Activated CD8-positive, alpha-beta T cell treated with anti-CD3 and anti-CD28 coated beads for 36 hours (primary cell): ENCODE measurements at places on chromosomes 7 and 10.

DNA sequence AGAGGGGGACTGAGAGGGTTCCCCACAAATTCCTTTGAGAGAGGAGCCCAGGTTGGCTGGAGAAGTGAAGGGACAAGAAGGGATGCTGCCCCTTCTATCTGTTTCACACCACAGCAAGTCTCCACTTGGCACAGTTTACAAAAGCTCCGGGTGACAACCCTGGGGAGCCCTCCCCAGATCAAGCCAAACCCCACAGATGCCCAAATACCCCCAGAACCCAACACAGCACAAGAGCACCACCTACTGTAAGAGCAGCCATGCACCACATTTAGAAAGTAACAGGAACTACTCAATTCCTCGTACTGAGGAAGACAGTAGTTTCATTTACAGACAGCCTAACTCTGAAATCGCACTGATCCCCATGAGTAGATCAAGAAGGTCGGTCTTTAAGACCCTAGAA is 67.8 kb upstream of the ATP6V0A4 start:
- DNase-seq, result peak; percentile 55

GRCh38 chr7:100682228-100682741 is 8.7 kb downstream of the GNB2 start:
- DNase-seq, result peak; percentile 24

- DNase-seq, result no peak
These were observed 166.9 kb downstream of the GLI3 start for GRCh38 chr7:42070068-42070467.

GRCh38 chr7:74417419-74417971 is 36.2 kb upstream of the GTF2IRD1 start:
- DNase-seq, result peak; percentile 62

GRCh38 chr7:101538596-101539459 is 90.3 kb downstream of the MYL10 start:
- DNase-seq, result peak; percentile 78

- DNase-seq, result no peak
These were observed 501.0 kb upstream of the GALNT17 start for GRCh38 chr7:70630818-70631457.

GRCh38 chr7:100722480-100723212 is 2.4 kb downstream of the EPO start:
- no peak for DNase-seq

- peak; percentile 44 for DNase-seq
These were observed 27.6 kb downstream of the WDR86 start for GRCh38 chr7:151382079-151382885.

- no peak for DNase-seq
These were observed 312.6 kb upstream of the COBL start for GRCh38 chr7:51629206-51629605.

DNA sequence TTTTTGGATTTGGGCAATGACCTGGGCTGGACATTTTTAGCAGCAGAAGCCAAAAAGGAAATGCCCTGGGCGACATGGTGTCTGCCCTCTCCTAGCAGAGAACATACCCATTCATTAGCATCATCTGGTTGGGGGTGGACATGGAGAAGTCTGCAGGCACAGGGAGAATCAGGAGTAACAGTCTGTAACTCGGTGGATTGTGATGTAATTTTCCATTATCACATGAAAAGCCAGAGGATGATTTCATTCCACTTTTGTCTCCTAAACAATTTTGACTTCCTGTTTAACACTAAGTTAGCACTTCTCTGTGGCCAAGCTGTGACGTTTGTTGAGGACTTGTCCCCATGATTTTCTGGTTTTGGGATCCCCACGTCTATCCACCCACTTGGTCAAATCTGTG is 153.8 kb upstream of the HABP2 start:
- DNase-seq, result no peak

DNA sequence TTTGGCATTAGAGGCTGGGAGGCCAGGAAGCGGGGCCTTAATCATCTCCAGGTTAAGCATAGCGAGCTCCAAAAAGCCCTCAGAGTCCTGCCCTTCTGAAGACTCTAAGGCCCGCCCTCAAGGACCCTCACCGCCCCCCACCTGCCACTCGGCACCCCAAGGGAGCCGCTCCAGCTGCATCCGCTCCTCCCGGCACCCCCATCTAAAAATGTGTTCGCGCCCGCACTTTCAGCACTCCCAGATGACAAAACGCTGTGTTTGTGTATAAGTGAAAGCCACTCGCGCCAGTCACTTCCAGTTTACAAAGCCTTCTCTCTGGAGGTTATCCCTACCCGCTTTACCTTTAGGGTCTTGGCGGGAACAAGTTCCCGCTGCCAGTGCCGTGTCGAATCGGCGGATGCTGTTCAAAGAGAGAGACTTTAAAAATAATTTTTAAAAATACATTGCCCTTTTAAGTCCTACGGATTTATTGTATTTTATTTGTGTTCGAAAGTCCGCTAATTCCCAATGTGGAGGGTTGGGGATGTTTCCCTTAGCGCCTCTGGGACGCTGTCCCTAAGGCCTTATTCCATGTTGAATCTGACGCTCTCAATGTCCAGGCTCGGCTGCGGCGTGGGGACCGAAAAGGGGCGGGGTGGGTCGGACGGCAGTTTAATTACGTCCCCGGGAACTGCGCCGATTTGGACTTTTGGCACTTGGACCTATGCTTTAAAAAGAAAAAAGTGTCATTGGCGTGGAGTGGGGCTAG is at the start of the genes DCLRE1A and NHLRC2:
Gene DCLRE1A (minus strand): TSS at position 70 of the 748 bp plus-strand sequence. CDS start 900 bp downstream, outside the sequence.
Gene NHLRC2 (plus strand): TSS at position 649 of the 748 bp plus-strand sequence. CDS start 212 bp downstream, outside the sequence.
- DNase-seq, result peak; percentile 75

- no peak for DNase-seq
These were observed 1.0 kb downstream of the BEND7 start for GRCh38 chr10:13527864-13528122.

DNA sequence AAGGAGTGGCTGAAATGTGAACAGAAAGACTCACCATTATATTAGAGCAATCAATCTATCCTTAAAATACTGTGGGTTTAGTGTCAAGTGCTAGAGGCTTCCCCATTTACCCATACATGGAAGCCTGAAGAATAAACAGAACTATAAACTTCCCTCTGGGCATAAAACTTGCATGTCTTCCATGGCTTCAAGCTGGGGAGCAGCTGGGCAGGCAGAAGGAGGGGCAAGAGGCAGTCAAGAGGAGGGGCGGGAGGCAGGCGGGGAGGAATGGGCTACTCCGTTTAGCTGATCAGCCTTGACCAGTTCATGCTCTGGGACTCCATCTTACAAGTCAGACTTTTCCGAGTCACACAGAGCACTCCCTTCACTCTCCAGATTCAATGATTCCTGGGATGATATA is 3.5 kb upstream of the PRSS1 start:
- DNase-seq, result no peak

GRCh38 chr7:88927-89231 is 103.5 kb upstream of the FAM20C start:
- no peak for DNase-seq

- DNase-seq, result no peak
These were observed 11.3 kb upstream of the SGPL1 start for GRCh38 chr10:70804421-70804808.

- DNase-seq, result no peak
These were observed 155.6 kb upstream of the LAMB4 start for GRCh38 chr7:108285778-108286177.

DNA sequence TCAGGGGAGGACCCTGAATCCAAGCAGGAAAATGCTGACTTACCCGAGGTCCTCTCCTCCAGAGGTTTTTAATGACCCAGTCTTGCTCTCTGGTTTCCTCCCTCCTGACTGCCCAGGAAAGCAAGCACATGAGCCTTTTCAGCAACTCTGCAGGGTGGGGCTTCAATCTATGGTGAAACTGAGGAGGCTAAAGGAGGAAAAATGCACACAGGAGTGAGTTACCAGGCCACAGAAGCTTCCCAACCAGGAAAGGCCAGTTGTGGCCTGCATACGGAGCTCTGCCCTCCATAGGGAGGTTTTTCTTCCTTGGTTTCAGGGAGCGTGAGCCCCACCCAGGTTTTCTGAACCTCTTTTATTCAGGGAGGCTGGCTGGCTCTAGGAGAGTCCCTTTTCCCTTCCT is 14.1 kb upstream of the DLG5 start:
- no peak for DNase-seq

DNA sequence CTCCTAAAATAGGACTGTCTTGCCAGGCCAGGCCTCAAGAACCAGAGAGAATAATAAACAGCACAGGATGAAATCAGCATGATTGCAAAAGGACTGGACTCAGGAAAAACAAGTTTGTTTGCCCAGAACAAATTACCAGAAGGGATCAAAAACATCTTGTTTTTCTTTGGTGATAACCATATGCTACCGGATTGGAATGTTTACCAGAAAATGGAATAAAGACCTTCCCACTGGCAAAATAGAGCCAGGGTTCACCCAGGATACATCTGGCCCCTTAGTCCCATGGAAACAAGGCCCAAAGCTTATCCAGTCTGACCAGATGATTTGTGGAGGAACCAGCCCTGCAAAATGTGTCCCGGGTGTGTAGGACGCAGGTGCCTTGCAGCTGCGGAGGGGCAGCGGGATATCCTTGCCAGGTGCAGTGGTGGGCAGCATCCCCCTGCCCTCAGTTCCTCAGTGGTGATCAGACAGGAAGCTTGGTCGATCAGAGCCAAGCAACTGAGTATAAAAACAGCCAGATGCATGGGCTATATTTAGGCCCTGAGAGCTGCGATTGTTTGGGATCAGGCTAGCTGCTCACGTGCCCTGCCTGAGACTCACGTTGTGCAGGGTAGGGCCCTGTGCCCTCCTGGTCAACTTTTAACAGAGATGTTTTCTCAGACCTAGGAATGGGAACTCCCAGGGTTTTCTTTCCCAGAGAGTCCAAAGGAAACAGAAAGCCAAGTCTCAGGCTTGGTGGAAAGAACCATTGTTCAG is 4.6 kb upstream of the ZNF22 start:
- no peak for DNase-seq

GRCh38 chr10:127332631-127333030 is 136.2 kb upstream of the INSYN2A start:
- DNase-seq, result no peak

DNA sequence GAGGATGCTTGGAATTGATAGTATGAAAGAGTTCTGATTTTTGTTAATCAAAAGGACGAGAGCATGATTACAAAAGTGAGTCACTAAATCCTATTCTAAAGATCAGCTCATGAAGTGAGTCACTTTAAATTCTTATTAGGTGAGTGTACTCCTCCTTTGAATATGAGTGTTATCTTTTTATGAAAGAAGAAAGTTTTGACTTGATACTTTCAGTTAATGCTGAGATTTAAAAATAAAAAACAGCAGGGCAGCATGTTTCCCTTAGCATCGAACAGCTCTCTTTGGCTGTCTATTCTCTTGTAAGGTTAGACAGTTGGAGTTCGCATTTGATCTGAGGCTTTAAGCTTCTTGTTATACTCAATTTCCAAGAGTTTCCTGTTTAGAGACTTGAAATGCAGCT is 222.0 kb downstream of the TWIST1 start:
- no peak for DNase-seq

DNA sequence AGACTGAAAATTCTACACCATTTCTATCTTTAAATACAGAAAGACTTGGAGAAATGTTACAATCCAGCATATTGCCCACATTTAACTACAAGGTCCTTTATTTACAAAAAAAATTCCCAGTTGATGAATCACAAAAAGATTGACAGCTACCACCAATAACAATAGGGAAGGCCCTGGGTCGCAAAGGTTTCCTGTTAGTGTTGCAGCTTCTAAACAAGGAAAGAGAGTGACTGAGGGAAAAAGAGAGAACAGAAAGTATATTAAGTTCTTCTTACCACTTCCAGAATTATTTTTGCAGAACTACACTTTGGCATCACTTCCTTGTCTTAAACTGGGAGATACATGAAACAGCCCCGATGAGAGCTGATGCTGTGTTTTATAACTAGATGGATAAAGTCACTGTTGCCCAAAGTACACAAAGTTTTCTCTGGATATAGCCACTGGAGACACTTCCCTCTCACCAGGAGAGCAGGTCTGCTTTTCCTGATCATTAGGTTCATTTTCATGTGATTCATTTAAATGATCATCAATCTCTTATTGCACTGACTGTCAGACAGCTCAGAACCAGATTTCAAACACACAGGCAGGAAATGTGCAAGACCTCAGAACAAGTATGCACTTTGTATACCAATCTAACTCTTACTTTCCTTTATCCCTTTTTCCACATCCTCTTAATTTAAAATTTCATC is 57.0 kb downstream of the SHTN1 start:
- DNase-seq, result no peak

DNA sequence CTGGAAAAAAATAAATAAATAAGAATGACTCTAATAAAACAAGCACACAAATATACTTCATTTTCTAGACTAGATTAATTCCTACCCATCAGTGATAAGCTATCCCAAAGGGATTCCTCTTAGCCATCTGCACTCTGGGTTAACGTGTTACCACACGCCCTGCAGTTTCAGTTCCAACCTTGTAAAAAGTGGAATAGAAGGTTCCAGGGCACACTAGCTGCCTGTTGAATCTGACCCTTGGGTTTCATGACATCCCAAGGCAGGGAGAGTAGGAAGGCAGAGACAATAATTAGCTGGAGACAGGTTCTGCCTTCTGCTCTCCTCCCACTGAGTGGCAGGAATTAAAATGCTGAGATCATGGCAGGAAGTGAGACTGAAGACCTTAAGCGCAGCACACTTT is 33.5 kb downstream of the SLC37A3 start:
- DNase-seq, result no peak

- peak; percentile 69 for DNase-seq
These were observed 166.4 kb downstream of the C7orf25 start for GRCh38 chr7:42745357-42746059.

- no peak for DNase-seq
These were observed 291.2 kb downstream of the AUTS2 start for GRCh38 chr7:69889338-69889975.

- DNase-seq, result no peak
These were observed 188.6 kb upstream of the LRRTM3 start for GRCh38 chr10:66737241-66737640.

- DNase-seq, result no peak
These were observed 34.5 kb downstream of the FRMD4A start for GRCh38 chr10:14296065-14296709.

DNA sequence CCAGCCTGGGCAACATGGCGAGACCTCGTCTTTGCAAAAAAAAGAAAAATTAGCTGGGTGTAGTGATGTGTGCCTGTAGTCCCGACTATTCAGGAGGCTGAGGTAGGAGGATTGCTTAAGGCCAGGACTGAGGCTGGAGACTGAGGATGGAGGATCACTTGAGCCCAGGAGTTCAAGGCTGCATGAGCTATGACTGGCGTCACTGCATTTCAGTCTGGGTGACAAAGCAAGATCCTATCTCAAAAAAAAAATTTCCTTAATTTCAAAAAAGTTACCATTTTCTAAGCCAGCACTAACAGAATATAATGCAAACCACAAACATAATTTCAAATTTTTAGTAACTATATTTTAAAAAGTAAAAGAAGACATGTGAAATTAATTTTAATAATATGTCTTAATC is 13.4 kb upstream of the SRGN start:
- DNase-seq, result no peak

- no peak for DNase-seq
These were observed 241.9 kb upstream of the SLC26A5 start for GRCh38 chr7:103687951-103688350.
